Upper lobe of right lung (tissue), 1 donor: ENCODE measurements at places on chromosomes 3 and 15. TPM values are rescaled to one million over a fixed set of nuclear protein-coding genes. Genes with fewer than 3 reads are reported as not detected.

Gene GOLGA6B
- total RNA-seq, result not detected

Gene LRRC2
- 2.9 TPM for total RNA-seq

Gene HYKK
- 4.1 TPM for total RNA-seq

Gene GOLGA8M
- total RNA-seq, result 3.0 TPM

Gene RYR3
- 0.61 TPM for total RNA-seq

Gene SLC27A2
- 0.96 TPM for total RNA-seq

Gene CLSTN2
- 3.0 TPM for total RNA-seq

GRCh38 chr15:77824361-77825251 lies 191.9 kb upstream of the LINGO1 start:
- peaks cover 30% of the 10 kb centered on the region for H3K27me3 ChIP-seq
- peak; percentile 51 for DNase-seq
- H3K4me3 ChIP-seq, result no peak overlapping the region
- H3K27ac ChIP-seq, result no peak overlapping the region
- H3K36me3 ChIP-seq, result no peaks in the 10 kb centered on the region
- peaks cover 3% of the 10 kb centered on the region for H3K4me1 ChIP-seq

DNA sequence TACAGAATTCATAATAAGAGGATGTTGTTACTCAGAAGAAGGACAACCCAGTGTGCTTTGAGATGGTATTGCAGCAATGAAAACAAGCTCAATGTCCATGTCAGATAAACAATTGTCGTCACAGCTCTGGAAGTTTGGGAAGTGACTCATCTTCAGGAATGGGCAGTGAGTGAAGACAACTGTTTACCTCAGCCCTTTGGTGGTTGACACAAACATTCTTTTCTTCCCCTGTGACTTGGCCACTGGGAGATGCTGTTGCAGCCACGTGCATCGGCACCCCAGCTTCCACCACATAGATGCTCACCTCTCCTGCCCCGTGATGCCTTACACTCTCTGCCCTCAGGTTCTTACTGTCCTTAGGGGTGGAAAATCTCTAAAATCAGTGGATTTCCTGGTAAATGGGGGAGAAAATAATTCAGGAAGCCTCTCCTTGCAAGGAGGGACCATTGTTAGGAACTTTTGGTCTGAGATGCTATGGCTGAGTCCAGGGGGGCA lies 114.1 kb upstream of the GALNT15 start:
- no peak for DNase-seq
- H3K27me3 ChIP-seq, result no peaks in the 10 kb centered on the region
- H3K27ac ChIP-seq, result peak overlapping the region; percentile 53
- H3K4me1 ChIP-seq, result peaks cover 30% of the 10 kb centered on the region

GRCh38 chr3:73772076-73772886 lies 147.5 kb upstream of the PDZRN3 start:
- H3K4me1 ChIP-seq, result no peaks in the 10 kb centered on the region
- no peak overlapping the region for H3K4me3 ChIP-seq
- H3K27ac ChIP-seq, result peak overlapping the region; percentile 30
- no peaks in the 10 kb centered on the region for H3K36me3 ChIP-seq

- H3K4me3 ChIP-seq, result no peak overlapping the region
- H3K4me1 ChIP-seq, result peaks cover 4% of the 10 kb centered on the region
- DNase-seq, result no peak
- H3K36me3 ChIP-seq, result no peaks in the 10 kb centered on the region
- no peak overlapping the region for H3K27ac ChIP-seq
These were observed 33.0 kb upstream of the SNRK start for GRCh38 chr3:43253294-43253693.
